H1 (cell line): ENCODE measurements at places on chromosomes 6 and 20. TPM values are rescaled to one million over a fixed set of nuclear protein-coding genes. Genes with fewer than 3 reads are reported as not detected.
A peak's percentile ranks its signal among the peaks of the same experiment; 100 is the strongest.

GRCh38 chr20:25250508-25250907, 2.6 kb downstream of the PYGB start:
- no peak overlapping the region for H3K27ac ChIP-seq
- H3K4me1 ChIP-seq: peaks cover 7% of the 10 kb centered on the region
- H3K36me3 ChIP-seq: no peaks in the 10 kb centered on the region
- no peaks in the 10 kb centered on the region for H3K27me3 ChIP-seq
- H3K4me3 ChIP-seq: no peak overlapping the region
- no peak for DNase-seq

GRCh38 chr6:80142586-80142985, 36.1 kb downstream of the BCKDHB start:
- H3K27me3 ChIP-seq: no peaks in the 10 kb centered on the region
- no peak for DNase-seq
- no peaks in the 10 kb centered on the region for H3K36me3 ChIP-seq

- no peak for DNase-seq
- no peaks in the 10 kb centered on the region for H3K36me3 ChIP-seq
- no peak overlapping the region for H3K27ac ChIP-seq
- H3K4me1 ChIP-seq: no peaks in the 10 kb centered on the region
Observed at GRCh38 chr6:120805276-120805675, 529.0 kb downstream of the TBC1D32 start.

DNA sequence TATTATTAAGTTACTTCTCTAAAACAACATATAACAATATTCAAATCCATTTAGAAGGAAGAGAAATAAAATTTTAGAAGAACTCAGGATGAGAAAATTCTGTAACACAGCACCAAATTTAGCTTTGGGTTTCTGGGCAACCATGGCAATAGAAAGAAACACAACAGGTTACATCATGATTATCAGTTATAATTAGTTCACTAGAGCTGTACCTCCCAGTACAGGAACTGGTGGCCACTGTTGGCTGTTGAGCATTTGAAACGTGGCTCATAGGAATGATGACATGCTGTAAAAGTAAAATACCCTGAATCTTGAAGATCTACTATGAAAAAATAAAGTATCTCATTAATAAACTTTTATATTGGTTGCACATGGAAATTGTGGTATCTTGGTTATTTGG, 23.7 kb upstream of the MAP3K4 start:
- no peaks in the 10 kb centered on the region for H3K4me1 ChIP-seq
- H3K4me3 ChIP-seq: no peak overlapping the region
- no peaks in the 10 kb centered on the region for H3K36me3 ChIP-seq
- H3K27ac ChIP-seq: no peak overlapping the region
- no peaks in the 10 kb centered on the region for H3K27me3 ChIP-seq
- no peak for DNase-seq

DNA sequence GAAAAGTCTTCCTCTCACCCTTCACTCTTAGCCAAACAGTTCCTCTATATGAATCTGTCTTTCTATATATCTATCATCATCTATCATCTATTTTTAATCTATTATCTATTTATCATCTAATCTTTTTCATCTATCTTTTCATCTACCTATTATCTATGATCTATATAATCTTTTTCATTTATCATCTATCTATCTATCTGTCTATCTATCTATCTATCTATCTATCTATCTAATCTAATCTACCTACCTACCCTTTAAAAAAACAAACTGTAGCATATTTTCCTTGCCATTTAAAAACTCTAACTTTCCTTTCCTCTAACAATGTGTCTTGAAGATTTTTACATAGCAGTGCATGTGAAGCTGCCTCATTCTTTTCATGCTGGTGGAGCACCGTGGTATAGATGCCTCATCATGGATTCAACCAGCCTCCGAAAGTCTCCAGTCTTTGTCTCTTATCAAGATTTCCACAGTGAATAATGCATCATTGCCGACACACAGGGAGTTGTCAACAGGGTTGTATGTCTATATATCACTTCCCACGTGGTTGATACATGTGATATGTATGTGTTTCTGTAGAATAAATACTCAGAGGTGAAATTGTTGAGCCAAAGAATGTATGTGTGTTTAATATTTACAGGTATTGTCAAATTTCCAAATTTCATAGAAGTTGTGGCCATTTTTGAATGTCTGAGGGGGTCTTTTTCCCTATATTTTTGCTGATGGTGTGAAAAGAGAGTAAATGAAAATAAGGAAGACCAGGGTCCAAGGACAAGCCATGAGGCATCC, 51.3 kb downstream of the VEGFA start:
- H3K36me3 ChIP-seq: no peaks in the 10 kb centered on the region
- H3K27me3 ChIP-seq: no peaks in the 10 kb centered on the region; the same call in none of the 2 replicates
- H3K4me1 ChIP-seq: peaks cover 4% of the 10 kb centered on the region
- no peak overlapping the region for H3K27ac ChIP-seq
- no peak overlapping the region for H3K4me3 ChIP-seq
- no peak for DNase-seq

GRCh38 chr20:14445902-14446301, 108.5 kb upstream of the FLRT3 start:
- H3K27ac ChIP-seq: no peak overlapping the region
- H3K36me3 ChIP-seq: no peaks in the 10 kb centered on the region
- no peaks in the 10 kb centered on the region for H3K4me1 ChIP-seq
- no peak for DNase-seq
- no peak overlapping the region for H3K4me3 ChIP-seq

- DNase-seq: no peak
- H3K27me3 ChIP-seq: no peaks in the 10 kb centered on the region
- no peaks in the 10 kb centered on the region for H3K36me3 ChIP-seq
Observed at GRCh38 chr6:95208621-95209020, 368.7 kb upstream of the MANEA start.

DNA sequence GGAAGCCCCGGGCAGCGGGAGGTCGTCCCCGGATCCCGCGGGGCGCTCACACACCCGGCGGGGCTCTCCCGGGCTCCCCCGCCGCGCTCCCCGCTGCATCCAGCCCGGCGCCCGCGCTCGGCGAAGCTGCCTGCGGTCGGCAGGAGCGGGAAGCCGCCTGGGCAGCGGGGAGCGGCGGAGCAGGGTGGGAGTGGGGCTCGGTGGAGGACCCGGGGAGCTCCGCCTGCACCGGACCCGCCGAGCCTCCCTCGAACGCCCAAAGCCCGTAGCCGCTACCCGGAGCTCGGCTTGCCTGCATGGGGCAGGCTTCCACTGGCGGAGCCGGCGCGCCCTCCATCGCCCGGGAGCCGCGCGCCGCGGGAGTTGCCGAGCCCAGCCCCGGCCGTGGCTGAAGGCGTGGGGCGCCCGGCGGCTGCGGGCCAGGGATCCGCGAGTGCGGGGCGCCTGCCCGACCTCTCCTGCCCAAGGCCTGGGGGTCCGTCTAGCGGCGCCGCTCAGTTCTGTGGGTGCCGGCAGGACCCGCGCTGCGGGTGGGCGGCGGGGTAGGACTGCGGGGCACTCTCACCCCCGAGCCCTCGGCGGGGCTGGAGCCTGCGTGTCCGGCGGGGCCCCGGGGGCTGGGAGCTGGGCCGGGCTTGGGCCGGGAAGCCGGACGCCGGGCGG, 671 bp downstream of the CDH4 start:
- H3K4me1 ChIP-seq: no peaks in the 10 kb centered on the region
- 0 out of 2 replicates have a peak, but pooled peaks cover 3% of the 10 kb centered on the region for H3K36me3 ChIP-seq
- no peak overlapping the region for H3K27ac ChIP-seq
- H3K27me3 ChIP-seq: peaks cover 55% of the 10 kb centered on the region
- peak overlapping the region; percentile 54 for H3K4me3 ChIP-seq

DNA sequence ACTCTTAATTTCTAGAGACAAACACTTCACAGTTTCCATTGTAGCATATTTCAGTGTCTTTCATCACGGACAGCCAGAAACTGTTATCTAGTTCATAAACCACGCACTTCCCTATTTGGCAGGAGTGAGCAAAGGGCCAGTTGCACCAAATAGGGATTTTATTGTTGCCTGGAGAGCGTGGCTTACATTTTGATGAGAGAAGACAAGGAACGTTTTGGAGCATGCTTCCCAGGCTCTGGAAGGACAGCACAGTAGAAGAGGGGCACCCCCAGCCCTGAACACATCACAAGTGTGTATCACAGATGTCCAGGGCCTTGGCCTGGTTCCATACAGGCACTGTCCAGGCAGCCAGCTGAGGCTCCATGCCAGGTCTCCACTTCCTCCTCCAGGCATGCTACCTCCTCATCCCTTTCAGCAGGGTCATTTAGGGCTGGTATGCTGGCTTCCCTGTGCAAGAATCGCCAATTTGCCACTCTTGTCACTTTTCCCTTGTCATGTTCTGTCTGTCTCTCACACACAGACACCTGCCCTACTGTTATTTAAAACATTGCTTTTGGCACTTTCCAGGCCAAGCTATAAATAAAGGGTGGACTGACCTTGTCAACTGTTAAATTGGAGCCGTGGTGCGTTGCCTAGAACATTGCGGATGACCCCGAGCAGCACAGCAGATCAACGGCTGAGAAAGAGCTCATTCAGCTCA, 235.0 kb upstream of the GMDS start:
- no peak for DNase-seq
- H3K4me1 ChIP-seq: no peaks in the 10 kb centered on the region
- no peaks in the 10 kb centered on the region for H3K27me3 ChIP-seq

DNA sequence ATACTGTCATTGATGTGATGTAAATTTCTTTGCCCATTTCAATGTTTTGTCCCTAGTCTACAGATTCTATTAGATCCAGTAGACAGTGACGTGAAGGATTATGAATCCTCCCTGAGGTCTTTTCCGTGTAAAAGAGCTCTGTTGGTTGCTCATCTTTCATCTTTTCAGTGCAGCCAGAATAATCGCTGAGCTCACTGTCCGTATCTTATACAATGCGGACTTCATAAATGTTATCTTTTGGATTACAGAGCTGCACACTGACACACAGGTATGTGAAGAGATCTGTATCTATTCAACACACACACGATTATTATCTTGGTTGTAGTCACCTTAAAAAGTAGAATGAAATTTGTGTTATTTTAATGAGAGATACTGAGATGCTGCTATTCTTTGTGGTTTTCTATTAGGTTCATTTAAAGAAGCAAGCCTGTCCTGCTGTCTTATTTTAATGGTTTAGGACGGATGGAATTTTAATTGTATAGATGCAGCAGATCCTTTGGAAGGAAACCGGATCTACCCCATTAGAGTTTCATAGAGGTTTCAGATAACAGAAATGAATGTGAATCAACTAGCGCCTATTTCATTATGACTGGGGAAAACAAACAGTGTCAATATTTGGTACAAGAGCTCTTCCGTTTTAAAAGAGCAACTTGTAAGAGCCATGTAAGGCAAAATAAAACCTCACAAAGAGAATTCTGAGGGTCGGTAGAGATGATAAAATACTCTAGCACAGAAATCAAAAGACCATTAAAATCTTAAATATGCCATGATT, 79.4 kb downstream of the BMP6 start:
- H3K27me3 ChIP-seq: no peaks in the 10 kb centered on the region
- H3K27ac ChIP-seq: no peak overlapping the region
- no peak for DNase-seq
- H3K4me3 ChIP-seq: no peak overlapping the region

DNA sequence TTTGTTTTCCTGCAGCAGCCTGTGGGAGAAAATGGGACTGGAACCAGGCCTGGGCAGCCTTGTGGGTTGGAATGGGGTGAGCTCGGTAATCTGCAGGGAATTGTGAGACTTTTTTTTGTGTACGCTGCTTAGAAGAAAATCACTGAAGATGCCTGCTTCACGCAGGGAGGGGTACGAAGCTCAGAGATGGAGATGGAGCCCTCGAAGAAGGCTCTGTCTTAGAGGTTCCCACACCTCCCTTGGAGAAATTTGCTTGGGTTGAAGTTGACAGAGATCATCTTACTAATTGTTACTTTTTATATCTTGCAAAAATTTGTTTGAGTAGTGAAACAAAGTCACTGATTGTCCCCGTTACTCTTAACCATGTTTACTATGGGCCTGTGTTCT, 894 bp downstream of the PYGB start:
- peaks cover 4% of the 10 kb centered on the region for H3K4me1 ChIP-seq
- DNase-seq: no peak
- H3K27me3 ChIP-seq: no peaks in the 10 kb centered on the region
- H3K4me3 ChIP-seq: peak overlapping the region; percentile 83
- no peak overlapping the region; the same call in 1 of the 2 replicates for H3K27ac ChIP-seq
- no peaks in the 10 kb centered on the region for H3K36me3 ChIP-seq

GRCh38 chr6:130326496-130326895, 39.3 kb upstream of the TMEM200A start:
- H3K36me3 ChIP-seq: no peaks in the 10 kb centered on the region
- no peak overlapping the region for H3K27ac ChIP-seq
- no peak for DNase-seq
- no peaks in the 10 kb centered on the region for H3K4me1 ChIP-seq
- H3K27me3 ChIP-seq: no peaks in the 10 kb centered on the region

- no peak overlapping the region for H3K27ac ChIP-seq
- peaks cover 22% of the 10 kb centered on the region for H3K27me3 ChIP-seq
- no peaks in the 10 kb centered on the region for H3K36me3 ChIP-seq
- no peak overlapping the region for H3K4me3 ChIP-seq
Observed at GRCh38 chr6:3233321-3233720, 5.9 kb upstream of the TUBB2B start.

GRCh38 chr6:166559211-166559610, 27.3 kb downstream of the RAMACL start:
- peaks cover 11% of the 10 kb centered on the region for H3K4me1 ChIP-seq
- no peak for DNase-seq
- H3K27me3 ChIP-seq: no peaks in the 10 kb centered on the region
- H3K4me3 ChIP-seq: no peak overlapping the region
- no peak overlapping the region for H3K27ac ChIP-seq

DNA sequence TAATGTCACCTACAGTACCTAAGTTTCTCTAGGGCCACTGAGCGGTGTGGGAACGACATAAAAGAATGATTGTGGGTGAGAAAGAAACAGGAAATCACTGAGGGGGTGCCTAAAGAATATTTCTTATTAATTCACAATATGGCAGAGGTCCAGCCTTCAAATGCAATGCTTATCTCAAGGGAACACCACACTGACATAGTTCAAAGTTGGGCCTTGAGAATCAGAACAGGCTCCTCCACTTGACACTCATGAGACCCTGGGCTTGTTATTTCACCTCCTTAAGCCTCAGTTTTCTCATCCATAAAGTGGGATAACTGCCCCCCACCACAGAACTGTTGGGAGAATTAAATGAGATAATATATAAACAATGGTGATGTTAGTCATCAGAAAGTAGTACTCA, 40.4 kb upstream of the ARHGAP18 start:
- H3K27ac ChIP-seq: no peak overlapping the region
- H3K36me3 ChIP-seq: no peaks in the 10 kb centered on the region
- no peak overlapping the region for H3K4me3 ChIP-seq
- no peaks in the 10 kb centered on the region for H3K4me1 ChIP-seq
- H3K27me3 ChIP-seq: no peaks in the 10 kb centered on the region

DNA sequence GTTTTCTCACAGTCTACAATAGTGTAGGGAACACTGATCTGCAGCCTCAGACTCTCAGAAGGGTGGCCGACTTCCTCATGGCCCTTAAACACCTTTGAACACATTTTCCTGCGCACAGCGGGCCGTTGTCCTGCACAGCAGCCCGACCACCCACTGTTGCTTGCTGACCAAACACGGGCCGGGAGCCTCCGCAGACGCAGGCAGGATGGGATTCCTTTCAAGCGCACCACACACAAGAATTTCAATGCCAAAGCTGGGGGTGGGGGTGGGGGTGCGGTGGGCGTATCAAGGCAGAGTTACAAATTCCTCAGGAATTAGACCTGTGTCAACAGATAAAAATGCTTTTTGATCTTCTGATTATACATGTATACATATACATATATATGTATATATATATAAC, 74.5 kb downstream of the HUS1B start:
- 0 out of 2 replicates have a peak overlapping the region, but pooled peaks have one; percentile 47 for H3K27ac ChIP-seq
- peaks cover 16% of the 10 kb centered on the region for H3K4me1 ChIP-seq
- no peaks in the 10 kb centered on the region for H3K27me3 ChIP-seq
- no peaks in the 10 kb centered on the region; the same call in 1 of the 2 replicates for H3K36me3 ChIP-seq
- H3K4me3 ChIP-seq: peak overlapping the region; percentile 22

CYB5R4 gene
- total RNA-seq: 14.6 TPM in 2 replicates

LY6G6F gene
- not detected in 2 replicates for total RNA-seq

C6orf58 gene
- not detected in 2 replicates for total RNA-seq

GSTA2 gene
- total RNA-seq: not detected in 2 replicates

KIAA1755 gene
- total RNA-seq: not detected in 2 replicates

SLC22A7 gene
- not detected in 2 replicates for total RNA-seq

SNAP25 gene
- 0.52 and 0.69 TPM in 2 replicates for total RNA-seq

ATF6B gene
- 36.2 and 38.1 TPM in 2 replicates for total RNA-seq

L3MBTL1 gene
- total RNA-seq: 13.6 and 17.0 TPM in 2 replicates
